ENCODE measurements at places on chromosomes 13 and 19. TPM values are rescaled to one million over a fixed set of nuclear protein-coding genes. Genes with fewer than 3 reads are reported as not detected.

The ZNF729 gene
- total RNA-seq = not detected

DNA sequence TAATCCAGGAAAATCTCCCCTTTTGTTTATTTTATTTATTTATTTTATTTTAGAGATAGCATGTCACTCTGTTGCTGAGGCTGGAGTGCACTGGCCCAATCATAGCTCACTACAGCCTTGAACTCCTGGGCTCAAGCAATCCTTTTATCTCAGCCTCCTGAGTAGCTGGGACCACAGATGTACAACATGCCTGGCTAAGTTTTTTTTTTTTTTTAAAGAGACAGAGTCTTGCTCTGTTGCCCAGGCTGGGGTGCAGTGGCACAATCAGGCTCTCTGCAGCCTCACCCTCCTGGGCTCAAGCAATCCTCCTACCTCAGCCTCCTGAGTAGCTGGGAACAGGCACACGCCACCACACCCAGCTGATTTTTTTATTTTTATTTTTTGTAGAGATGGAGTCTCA, 6.3 kb upstream of the PDCD2L start:
- no peak for DNase-seq

- DNase-seq = peak; percentile 40
Observed at GRCh38 chr19:50020481-50020880, 4.7 kb downstream of the VRK3 start.

DNA sequence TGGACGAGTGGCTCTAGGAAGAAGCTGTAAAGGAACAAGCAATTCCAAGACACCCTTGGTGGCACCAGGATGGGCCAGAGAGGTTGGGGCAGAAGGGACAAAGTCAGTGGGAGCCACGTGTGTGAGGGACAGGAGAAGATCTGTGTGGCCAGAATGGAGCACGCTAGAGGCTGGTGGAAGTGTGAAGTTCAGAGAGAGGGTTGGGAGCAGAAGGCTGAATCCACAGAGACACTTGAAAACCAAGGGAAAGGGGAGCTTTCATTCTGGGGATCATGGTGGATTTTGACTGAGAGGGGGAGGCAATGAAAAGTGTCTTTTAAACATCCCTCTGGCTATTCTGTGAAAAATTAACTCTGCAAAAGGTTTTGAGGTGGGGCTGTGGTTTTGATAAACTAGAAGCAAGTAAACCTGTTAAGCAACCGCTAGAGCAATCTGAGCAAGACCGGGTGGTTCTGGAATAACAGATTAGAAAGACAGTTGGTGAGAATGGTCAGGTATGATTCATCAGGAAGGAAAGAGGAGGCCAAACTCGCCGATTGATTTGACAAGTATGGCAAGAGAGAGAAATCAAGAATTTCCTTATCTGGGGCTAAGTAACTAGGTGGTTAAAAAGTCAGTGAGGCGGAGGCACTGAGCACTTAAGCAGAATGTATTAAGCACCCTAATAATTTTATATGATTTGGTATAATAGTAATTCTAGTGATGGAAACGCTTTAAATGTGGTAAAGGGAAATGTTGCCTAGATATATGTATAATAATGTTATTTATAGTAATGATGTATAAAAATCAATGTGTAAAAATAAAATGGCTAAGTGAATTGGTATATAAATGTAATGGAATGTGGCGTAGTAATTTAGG, 140.0 kb downstream of the MYO16 start:
- no peak for DNase-seq

DNA sequence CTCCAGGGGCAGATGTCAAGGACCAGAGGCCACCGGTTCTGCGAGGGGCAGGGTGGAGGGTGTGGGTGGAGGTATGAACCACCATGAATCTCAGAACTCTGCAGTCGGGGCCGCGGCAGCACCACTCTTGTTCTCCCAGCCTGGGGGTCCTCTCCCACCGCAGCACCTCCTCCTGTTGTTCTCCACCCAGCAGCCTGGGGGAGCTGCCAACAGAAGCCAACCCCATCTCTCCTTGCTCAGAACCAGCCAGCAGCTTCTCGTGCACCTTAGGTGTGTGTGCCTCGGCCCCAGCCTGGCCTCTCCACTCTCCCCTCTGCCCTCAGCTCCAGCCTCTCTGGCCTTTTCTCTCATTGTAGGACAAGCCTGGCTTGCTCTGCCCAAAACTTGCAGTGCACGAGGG, 31.9 kb upstream of the CCNE1 start:
- no peak for DNase-seq

- DNase-seq = no peak
Observed at GRCh38 chr13:76503766-76504165, 382.4 kb downstream of the KCTD12 start.

- DNase-seq = no peak
Observed at GRCh38 chr13:63345835-63346234, 1930.2 kb upstream of the PCDH20 start.

DNA sequence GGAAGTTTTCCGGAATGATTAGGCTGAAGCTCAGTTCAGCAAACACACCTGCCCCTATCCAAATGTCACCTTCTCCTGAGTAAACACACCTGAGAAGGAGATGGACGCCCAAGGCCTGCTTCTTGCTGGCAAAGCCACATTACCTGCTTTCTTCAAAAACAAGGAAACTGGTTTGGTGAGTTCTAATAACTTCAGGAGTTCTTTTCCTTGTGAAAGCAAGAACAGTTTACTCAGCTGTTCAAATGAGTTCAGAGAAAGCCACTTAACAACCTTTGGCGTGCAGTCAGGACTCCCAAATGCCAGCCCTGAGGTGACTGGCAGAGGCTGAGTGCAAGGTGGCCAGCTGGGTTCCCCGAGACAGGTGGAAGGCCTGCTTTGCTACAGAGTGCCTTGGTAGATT, 160.5 kb downstream of the STK24 start:
- no peak for DNase-seq

GRCh38 chr19:46954993-46955812, 64.4 kb upstream of the NPAS1 start:
- peak; percentile 68 for DNase-seq

The CYP2A13 gene
- not detected for total RNA-seq

DNA sequence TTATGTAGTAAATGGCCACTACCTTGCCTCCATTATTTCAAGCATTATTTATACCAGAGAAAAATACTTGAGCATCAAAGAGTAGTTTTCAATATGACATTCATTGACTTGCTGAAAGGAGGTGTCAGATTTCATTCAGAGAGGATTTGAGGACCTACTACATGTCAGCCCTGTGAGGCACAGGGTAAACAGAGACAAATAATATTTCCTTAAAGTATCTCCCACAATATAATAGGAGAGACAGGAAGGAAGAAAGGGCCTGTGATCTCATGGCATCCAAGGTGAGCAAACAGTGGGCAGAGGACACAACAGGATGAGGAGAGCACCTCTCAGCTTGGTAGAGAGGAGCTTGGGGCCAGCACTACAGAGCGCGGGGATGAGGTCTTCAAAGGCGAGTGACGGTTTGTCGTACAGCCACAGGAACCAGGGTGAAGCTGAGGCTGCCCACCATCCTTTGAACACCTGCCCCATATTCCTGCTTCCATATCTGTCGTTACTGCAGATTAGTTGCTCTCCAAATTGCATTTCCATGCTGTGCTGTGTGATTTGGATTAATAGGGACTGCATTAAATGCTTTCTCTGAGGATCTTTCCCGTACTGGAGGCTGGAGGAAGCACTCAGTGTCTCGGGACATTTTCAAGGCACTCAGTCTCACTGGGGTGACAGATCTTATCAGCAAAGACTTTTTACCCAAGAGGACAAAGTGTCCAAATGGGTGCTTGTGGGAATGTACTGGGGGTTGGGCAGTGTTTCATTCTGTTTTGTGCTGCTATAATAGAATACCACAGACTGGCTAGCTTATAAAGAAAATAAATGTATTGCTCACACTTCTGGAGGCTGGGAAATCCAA, 59.2 kb downstream of the GJA3 start:
- DNase-seq = no peak

DNA sequence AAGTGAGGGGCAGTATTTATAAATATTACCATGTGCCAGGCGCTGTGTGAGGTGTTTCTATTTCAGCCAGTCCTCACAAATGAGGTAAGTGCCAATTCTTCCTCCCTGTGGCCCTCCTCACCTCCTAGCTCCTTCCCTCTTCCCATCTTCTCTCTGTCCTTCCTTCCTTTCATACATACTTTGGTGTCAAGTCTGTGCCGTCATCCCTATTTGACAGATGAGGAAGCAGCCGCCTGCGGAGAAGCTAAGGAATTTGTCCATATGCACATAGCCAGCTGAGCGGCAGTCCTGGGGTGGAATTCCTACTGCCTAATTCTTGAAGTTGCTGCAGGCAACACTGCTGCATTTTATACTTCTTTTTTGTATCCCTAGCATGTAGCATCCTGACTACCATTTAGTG, 150.8 kb downstream of the B3GLCT start:
- DNase-seq = no peak
